ENCODE measurements at places on chromosomes 7 and 10.

GRCh38 chr10:4170633-4171314 lies 385.8 kb upstream of the KLF6 start:
- no peak for DNase-seq

DNA sequence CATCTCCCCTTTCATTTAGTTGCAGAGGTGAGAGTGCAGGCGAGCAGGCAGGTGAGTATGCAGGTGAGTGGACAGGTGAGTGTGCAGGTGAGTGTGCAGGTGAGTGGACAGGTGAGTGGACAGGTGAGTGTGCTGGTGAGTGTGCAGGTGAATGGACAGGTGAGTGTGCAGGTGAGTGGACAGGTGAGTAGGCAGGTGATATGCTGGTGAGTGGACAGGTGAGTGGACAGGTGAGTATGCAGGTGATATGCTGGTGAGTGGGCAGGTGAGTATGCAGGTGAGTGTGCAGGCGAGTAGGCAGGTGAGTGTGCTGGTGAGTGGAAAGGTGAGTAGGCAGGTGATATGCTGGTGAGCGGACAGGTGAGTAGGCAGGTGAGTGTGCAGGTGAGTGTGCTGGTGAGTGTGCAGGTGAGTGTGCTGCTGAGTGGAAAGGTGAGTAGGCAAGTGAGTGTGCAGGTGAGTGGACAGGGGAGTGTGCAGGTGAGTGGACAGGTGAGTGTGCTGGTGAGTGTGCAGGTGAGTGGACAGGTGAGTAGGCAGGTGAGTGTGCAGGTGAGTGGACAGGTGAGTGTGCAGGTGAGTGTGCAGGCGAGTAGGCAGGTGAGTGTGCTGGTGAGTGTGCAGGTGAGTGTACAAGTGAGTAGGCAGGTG lies 165.6 kb downstream of the ADARB2 start:
- DNase-seq: no peak

DNA sequence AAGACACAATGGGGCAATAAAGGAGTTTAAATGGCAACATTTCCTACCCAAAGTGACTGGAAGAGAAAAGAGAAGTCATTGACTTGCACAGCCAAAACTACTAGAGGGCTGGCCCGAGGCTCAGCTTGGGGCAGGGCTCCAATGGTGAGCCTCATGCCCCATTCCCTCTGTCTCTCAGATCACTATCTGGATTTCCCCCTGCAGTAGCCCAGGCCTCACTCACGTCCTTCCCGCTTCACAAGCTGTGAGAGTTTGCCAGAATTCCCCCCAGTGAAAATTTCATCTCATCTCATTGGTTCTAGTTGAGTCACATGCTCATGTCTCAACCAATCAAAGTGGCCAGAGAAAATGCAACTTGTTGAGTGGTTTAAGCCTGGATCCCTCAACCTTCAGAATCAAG lies 181.3 kb downstream of the WDR11 start:
- no peak for DNase-seq

- DNase-seq: no peak
Measured at GRCh38 chr10:6470894-6471618, 109.0 kb downstream of the PRKCQ start.

DNA sequence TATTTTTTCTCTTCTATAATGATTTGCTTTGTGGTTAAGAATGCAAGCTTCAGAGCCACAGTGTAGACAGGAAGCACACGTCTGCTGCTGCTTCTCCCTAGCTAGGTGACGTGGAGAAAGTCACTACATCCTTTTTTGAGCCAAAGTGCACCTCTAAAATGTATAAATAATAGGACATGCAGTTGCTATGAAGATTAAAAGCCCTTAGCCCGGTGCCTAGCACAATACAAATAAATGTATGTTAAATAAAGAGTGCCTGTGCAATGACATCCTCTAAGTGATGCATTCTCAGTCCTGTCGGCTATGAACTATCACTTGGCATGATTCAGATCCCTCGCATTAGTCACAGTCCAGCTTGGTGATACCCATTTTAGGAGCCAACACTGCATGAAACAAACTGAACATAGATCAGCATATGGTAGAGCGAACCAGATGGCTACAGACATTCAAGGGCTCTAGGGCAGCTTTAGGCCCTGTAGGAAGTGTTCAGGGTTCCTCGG lies 4.8 kb upstream of the TRDMT1 start:
- DNase-seq: no peak

- peak; percentile 6 for DNase-seq
Measured at GRCh38 chr10:99560277-99561126, 27.8 kb downstream of the NKX2-3 start.

DNA sequence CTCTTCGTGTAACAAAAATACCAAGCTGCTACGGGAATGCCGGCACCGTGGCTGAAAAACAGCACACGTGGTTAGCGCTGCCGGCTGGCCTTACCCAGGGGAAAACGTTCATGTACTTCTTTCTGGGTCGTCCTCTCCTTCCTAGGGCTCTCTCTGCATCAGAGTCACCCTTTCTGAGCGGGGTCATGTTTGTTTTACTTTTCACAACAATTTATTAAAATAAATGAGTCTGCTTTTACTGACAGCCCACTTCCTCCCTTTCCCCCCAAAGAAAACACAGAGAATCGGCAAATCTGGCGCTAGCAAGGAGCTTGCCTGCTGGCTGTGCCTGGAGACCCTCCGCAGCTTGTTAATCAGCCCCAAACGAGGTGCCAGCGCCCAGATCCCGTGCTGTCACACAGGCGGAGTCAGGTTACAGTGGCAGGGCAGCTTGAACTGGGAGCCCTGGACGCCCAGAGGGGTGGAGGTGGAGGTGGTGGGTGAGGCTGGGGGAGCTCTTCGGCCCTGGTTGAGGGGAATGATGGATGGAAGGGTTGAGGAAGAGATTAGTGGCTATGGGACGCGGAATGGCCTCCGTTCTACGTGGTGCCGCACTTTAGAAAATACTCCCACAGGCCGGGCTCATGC lies 162.2 kb upstream of the TNS3 start:
- no peak for DNase-seq

GRCh38 chr10:43292755-43293676 lies 26.2 kb upstream of the RASGEF1A start:
- DNase-seq: no peak

GRCh38 chr10:70119623-70120022 lies 13.0 kb downstream of the AIFM2 start:
- DNase-seq: no peak

GRCh38 chr7:73721377-73721817 lies 1.9 kb upstream of the STX1A start:
- no peak for DNase-seq

GRCh38 chr7:155857141-155857540 lies 44.9 kb upstream of the SHH start:
- DNase-seq: no peak

DNA sequence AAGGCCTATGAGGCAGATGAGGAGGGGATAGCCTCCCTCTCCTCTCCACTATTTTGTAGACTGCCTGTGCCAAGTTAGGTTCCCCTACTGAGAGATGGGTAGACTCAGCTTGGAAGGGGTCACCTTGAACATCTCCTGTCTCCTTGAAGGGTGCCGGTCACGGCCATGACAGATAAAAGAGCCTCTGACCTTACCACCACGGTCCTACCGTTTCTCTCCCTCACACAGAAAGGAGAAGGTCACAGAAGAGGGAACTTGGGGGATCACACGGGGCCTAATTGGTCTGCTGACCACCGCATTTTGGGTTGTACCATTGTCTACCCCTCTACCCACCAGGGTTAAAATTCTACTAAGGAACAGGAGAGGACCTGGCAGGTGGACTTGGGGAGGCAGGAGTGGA lies 17.0 kb downstream of the PRSS2 start:
- DNase-seq: no peak

DNA sequence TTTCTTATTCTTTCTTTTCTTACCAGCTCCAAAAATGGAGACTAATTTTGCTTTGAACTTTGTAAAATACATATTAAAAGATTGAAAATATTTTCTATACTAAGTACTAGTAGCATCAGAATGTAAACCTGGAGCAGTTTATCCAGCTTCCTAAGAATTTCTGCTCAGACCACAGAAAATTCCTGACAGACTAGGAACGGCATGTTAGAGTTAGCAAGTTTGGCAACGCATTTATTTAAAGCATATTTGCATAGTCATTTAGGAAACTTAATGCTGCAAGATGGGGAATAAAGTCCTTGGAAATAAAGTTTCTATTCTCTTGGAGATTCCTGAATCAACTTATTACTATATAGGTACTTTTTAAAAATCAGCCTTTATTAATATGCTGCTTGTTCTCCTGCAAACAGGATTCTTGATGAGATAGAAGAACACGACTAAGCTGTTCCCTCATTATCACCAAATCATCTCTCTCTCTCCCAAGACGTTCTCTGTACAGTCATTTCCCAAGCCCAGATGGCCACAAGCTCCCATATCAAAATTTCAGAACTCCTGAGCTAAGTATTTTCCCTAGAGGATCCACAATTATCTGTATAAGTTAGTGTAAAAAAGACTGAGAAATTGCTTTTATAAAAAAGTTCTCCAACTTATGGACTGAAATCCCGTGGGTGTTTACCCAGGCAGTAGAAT lies 305.8 kb upstream of the NEBL start:
- no peak for DNase-seq

- DNase-seq: no peak
Measured at GRCh38 chr10:74690393-74690792, 136.0 kb upstream of the KAT6B start.

DNA sequence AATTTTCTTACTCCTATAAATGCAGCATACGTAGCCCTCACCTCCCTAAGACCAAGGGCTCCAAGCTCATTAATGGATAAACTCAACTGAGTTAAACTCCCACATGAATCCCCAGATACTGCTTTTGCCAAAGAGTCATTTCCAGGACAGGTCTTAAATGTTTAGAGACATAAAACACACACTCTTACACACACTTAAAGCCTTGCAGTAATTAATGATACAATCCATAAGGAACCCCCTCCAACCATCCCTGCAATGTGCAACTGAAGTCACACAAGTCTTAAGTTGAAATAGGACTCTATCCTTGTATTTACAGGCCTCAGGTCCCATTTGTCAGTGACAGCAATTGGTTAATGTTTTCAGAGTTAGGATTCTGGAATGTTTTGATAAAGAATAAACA lies 194.1 kb downstream of the FANK1 start:
- DNase-seq: no peak

GRCh38 chr7:137657476-137658189 lies 189.1 kb downstream of the DGKI start:
- DNase-seq: no peak

GRCh38 chr10:124713679-124714255 lies 30.4 kb downstream of the FAM53B start:
- no peak for DNase-seq

- no peak for DNase-seq
Measured at GRCh38 chr7:91579837-91580236, 300.7 kb downstream of the MTERF1 start.

- no peak for DNase-seq
Measured at GRCh38 chr7:106309362-106309761, 24.6 kb upstream of the NAMPT start.

DNA sequence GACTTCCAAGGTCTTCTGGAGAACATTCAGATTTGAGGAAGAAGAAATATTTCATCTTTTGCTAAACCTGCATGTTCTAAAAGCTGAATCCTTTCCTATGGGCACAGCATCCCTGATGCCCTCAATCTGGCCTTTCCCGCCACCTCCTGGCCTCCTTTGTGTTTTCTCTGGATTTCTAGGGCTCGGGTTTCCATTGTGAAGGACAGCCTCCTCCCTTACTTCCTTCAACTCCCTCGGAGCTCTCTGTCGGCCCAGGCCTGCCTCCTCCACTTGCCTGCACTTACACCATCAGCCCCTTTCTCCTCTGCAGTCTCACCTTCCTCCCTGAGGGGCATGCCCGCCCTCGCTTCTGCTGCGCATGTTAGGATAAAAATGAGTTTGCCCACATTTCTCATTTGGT lies 75.4 kb downstream of the WIPF3 start:
- DNase-seq: no peak

DNA sequence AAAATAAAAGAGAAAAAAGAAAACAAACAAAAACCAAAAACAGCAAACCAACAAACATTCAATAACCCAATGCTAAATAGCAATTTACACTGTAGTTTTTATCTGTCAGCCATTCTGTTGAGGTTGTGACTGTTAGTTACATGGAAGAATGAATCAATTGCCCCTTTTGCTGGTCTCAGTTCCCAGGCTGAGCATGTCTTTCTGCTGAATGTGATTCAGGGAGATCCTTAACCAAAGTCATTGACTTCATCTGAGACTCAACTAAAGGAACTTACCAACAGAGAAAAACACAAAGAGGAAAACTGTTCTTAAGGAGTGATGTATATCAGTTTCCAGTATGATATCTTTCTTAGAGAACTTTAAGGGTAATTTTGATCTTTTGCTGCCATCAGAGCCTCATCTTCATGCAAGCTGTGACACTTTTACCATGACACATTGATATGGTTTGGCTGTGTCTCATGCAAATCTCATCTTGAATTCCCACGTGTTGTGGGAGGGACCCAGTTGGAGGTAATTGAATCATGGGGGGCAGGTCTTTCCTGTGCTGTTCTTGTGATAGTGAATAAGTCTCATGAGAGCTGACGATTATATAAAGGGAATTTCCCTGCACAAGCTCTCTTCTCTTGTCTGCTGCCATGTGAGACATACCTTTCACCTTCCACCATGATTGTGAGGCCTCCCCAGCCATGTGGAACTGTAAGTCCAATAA lies 469.8 kb downstream of the KIF20B start:
- DNase-seq: no peak

GRCh38 chr10:88981435-88981834 lies 9.2 kb upstream of the FAS start:
- DNase-seq: no peak

- DNase-seq: no peak
Measured at GRCh38 chr10:113006656-113007342, 56.8 kb downstream of the TCF7L2 start.

- DNase-seq: no peak
Measured at GRCh38 chr7:44917465-44917864, 32.1 kb upstream of the PURB start.

DNA sequence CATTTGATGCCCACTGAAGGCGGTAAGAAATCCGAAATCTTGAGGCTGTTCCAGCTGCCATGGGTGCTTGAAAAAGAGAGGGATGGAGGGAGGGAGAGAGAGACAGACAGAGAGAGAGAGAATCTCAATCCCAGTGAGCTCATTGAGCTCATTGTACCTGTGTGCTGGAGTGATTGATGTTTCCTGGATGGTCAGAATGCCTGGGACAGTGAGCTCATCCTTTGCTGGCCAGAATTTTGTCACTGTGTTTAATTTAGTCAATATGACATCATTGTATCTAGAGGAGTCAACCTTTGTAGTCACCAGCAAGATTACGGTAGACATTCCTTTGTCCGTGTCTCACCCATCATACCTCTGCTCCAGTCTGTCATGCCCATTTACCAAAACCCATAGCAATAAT lies 625.4 kb upstream of the POM121L12 start:
- no peak for DNase-seq

- peak; percentile 11 for DNase-seq
Measured at GRCh38 chr10:110860576-110861241, 11.0 kb upstream of the PDCD4 start.

All from effector CD8-positive, alpha-beta T cell (primary cell).